ENCODE measurements at places on chromosomes 1 and 21. TPM values are rescaled to one million over a fixed set of nuclear protein-coding genes. Genes with fewer than 3 reads are reported as not detected.

Gene CHIT1
- total RNA-seq, result not detected

Gene CYP2J2
- total RNA-seq, result 0.29 TPM

Gene HHAT
- 4.3 TPM for total RNA-seq

GRCh38 chr1:1034439-1034781 lies 14.5 kb downstream of the AGRN start:
- no peaks in the 10 kb centered on the region for H3K36me3 ChIP-seq
- no peaks in the 10 kb centered on the region for H3K27me3 ChIP-seq
- no peak overlapping the region for H3K4me3 ChIP-seq
- no peak overlapping the region for H3K27ac ChIP-seq

DNA sequence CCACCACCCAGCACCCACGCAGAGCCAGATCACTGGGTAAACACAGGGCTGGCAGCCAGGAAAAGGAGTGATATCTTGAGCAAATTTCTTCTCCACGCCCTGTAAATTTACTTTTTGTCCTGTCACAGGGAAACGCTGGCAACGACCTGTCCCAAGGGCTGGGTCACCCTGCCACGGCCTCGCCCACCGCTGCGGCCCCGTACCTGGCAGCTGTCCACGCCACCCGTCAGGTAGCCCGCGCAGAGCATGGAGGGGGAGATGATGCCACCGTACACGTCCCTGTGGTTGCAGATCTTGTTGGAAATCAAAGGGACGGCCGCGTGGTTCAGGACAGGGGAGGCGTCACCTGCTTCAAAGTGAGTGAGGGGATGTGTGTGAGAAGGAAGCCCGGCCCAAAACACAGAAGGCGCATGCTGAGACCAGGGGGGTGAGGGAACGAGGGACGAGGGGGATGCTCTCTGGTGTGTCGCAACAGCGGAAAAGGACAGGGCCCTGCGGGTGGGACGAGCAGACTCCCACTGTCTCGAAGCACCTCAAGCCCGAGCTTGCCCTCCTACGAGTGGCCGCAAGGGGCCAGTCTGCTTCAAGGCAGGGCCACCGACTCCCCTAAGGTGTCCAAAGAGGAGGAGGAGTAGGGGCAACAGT lies 10.1 kb upstream of the TFF1 start:
- H3K4me1 ChIP-seq, result no peaks in the 10 kb centered on the region
- H3K4me3 ChIP-seq, result no peak overlapping the region
- no peaks in the 10 kb centered on the region for H3K27me3 ChIP-seq
- no peaks in the 10 kb centered on the region for H3K36me3 ChIP-seq
- DNase-seq, result no peak

DNA sequence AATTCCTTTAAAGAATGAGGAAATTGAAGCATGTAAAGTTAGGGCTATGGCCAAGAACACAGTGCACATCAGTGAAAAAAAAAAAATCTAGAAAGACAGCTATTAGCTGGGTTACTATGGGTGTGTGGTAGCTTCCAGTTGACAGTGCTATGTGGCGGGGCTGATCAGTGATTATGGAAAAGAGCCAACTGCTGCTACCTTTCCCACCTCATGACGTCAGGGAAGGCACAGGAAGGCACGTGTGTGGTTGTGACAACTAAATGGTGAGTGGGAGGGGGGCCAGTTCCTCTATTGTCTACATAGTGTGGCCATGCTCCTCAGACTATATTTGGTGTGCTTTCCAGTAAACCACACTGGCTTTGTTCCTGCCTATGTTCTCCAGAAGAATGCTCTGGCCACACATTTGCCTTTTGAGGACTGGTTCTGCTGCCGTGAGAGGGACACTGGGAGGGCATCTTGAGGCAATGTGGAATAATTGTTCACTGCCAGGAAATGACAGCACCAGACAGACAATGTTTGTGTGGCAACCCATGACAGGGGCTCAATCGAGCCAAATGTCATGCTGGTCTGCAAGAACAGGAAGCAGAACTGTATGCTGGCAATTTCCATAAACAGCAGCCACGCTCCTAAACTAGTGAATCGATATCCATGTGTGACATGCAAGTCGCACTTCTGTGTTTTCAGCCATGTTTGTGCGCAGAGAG lies 3.0 kb upstream of the SDE2 start:
- H3K4me1 ChIP-seq, result peaks cover 17% of the 10 kb centered on the region
- DNase-seq, result no peak
- no peaks in the 10 kb centered on the region for H3K36me3 ChIP-seq
- H3K4me3 ChIP-seq, result no peak overlapping the region
- H3K27ac ChIP-seq, result no peak overlapping the region
- no peaks in the 10 kb centered on the region for H3K27me3 ChIP-seq

DNA sequence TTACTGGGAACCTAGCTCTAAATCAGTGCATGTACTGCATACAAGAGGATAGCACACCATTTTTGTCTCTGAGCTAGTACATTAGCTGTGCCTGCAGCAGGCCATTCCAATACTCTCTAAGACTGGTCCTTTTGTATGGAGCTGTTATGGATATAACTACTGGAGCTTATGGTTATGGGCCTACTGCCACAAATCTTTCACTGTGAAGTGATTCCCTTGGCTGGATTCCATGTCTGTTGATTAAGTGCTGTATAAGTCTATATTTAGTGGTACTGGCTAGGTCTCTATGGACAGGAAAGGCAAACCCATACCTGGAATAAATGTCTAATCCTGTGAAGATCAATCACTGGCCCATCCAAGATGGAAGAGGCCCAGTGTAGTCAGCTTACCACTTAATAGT lies 12.0 kb downstream of the ZFYVE9 start:
- no peaks in the 10 kb centered on the region for H3K27me3 ChIP-seq
- H3K4me1 ChIP-seq, result no peaks in the 10 kb centered on the region
- H3K27ac ChIP-seq, result no peak overlapping the region
- no peak for DNase-seq
- no peak overlapping the region for H3K4me3 ChIP-seq
- no peaks in the 10 kb centered on the region for H3K36me3 ChIP-seq

All from Caco-2 (cell line).